ENCODE measurements at places on chromosomes 3 and 15.

- DNase-seq = no peak
Measured at GRCh38 chr3:66402596-66403290, 98.1 kb downstream of the LRIG1 start.

DNA sequence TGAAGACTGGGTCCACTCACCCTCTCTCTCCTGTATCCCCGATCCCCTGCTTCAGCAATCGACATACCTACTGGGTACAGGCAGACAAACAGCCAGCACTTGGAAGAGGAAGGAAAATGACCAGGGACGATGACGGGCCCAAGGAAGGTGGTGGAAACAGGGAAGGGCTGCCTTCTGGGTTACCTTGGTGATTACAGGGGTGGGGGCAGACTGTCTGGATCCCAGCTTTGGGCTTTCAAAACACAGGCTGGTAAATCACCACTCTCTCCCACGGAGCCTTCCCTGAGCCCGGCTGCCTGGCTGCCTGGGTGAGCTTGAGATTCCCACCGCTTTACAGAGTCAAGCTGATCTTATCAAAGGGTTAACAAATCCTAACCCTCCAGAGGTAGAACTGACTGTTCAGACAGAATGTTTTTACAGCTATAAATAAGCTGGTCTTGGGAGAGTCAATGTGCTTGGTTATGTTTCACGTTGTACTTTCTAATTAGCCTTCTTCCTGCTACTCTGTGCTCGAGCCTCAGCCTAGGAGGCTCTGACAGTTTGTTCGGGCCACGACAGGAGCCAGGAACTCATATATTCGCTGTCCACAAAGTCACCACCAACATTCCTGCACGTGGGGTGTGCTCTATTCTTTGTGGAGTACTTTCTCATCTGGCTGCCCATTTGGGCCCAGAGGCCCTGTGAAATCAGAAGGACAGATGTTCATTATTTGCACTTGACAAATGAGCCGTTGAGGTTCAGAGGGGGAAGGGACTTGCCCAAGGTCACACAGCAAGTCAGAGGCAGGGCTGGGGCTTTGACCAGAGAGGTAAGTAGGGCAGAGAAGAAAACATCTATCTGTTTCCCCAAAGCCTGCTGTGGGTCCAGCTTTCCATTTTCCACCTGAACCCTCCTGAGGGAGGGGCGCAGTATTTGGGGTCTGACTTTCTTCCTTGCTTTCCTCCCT is 63.5 kb downstream of the FEM1B start:
- no peak for DNase-seq

- DNase-seq = no peak
Measured at GRCh38 chr3:126257174-126257573, 76.8 kb upstream of the ALDH1L1 start.

DNA sequence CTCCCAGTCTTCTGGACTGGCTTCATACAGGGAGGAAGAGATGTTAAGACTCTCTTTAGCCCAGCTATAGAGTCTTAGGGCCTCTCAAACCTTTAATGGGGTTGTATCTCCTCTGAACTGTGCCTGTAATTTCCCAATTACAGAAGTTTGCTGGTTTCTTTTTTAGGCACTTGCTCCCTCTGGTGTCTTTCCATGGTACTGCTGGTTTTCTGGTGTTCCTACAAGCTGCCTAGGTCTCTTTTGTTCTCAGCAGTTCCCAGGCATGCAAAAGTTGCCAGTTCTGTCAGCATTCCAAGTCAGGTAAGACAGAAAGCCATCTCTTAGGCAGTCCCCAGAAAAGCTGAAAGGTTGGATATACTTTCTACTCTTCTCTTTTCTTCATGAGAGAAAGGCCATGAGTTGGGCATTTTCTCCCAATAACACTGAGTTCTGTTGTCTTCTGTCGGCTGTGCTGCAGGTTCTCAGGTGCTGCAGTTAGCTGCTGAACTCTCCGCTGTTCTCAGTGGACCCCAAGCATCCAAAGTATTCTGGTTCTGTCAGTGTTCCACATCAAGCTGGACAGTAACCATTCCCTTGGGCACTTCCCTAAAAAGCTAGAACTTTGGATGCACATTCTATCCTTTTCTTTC is 54.4 kb upstream of the EHHADH start:
- DNase-seq = peak; percentile 51

GRCh38 chr3:7038394-7038793 is 177.5 kb downstream of the GRM7 start:
- DNase-seq = no peak

DNA sequence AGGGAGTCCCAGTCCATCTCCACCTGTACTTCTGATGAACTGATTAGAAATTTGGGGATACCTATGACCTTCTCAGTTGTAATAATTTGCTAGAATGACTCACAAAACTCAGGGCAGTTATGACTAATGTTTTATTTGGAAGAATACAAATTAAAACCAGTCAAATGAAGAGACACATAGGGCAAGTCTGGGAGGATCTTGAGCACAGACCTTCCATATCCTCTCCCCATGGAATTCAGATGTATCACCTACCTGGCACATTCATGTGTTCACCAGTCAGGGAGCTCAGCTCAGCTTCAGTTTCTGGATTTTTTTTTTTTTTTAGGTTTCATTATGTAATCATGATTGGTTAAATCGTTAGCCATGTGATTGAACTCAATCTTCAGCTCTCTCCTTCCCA is 247.7 kb downstream of the VGLL3 start:
- DNase-seq = no peak

DNA sequence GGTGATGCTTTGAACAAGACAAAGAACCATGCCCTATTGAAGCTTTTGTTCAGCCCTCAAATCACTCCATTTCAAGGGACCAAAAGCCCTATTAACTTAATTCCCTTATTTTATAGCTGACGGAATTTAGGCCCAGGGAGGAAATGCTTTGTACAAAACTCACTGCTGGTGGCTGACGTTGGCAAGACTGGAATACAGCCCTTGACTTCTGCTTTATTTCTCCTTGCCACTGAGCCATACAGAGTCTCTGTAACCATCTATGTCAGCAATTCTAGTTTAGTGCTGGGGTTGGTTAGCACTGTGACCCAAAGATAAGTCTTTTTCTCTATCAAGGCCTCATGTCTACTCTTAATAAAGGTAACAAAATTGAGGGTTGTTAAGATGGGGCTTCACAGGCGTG is 316.1 kb upstream of the TPRG1 start:
- no peak for DNase-seq

GRCh38 chr15:70318594-70319465 is 221.1 kb upstream of the TLE3 start:
- no peak for DNase-seq

GRCh38 chr3:184815046-184815930 is 3.3 kb downstream of the VPS8 start:
- DNase-seq = no peak

DNA sequence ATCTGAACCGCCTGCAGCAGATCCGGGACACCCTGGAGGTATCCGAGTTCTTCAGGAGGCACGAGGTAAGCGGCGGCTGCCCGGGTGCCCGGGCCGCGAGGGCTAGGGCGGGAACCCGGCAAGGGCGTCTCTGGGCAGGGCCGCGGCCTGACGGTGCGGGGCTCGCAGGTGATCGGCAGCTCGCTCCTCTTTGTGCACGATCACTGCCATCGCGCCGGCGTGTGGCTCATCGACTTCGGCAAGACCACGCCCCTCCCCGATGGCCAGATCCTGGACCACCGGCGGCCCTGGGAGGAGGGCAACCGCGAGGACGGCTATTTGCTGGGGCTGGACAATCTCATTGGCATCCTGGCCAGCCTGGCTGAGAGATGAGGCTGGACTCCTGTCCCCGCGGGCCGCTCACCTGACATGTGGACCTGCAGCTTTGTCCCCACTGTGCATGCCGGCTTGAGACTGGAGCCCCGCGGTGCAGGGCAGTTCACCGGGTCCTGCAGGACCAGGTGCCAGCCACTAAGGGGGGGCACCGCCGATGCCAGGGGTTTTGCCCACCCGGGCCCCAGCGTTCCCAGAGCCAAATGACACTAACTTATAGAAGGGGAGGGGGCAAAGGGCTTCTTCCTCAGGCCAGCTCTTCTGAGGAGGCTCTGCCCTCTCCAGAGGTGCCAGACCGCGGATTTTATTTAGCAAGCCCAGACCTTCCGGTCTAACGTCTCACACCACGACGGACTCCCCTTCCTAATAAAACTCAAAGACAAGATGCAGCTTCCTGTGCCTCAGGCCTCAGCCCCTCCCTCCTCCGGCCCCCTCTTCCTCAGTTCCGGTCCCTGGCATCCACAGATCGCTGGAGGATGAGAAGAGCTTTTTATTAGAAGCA is 9.4 kb downstream of the ITPKA start:
- no peak for DNase-seq

DNA sequence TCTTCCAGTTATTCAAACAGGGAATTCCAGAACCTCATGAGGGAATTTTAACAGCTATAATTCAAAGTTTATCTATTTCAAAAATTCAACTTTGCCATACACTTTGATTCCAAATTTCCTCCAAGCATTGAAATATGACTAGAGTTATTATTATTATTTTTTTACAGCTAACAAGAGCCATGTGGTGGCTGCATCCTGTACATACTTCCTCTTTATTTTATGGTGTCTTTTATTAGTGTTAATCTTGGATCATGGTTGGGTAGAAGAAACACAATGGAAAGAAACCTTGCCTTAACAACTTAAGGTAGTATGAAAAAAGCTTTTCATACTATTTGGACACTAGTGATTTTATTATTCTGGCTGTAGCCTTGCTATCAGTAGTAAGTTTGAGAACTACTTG is 52.7 kb downstream of the TFG start:
- no peak for DNase-seq

DNA sequence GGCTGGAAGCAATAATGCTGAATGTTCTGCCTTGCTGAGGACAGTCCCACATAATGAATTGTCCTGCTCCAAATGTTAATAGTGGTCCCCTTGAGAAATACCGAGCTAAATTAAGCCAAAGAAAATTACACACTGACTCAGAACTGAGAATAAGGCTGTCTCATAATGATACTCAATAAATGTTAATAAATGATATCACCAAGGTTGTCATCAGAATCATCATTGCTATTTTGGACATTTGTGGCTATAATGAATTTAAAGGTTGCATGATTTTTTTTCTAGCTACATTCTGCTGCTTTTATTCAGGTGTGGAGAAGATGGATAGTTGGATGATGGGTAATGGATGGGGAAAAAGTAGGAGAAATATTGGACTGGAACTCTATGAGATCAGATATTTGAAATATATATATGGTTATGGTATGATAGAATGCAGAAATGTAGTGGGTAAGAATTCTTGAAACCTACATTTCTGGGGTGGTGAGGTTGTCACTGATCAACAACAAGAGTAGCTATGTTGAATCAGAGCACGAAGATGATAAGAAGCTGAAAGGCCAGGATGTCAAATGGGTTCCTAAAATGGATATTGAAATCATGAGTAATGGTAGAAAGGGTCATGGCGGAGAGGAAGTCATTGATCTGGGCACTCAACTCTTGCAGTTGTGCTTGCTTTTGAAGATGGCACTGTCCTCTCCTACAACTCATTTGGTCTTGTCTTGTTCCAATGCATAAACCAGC is 12.8 kb downstream of the CHST2 start:
- DNase-seq = no peak

DNA sequence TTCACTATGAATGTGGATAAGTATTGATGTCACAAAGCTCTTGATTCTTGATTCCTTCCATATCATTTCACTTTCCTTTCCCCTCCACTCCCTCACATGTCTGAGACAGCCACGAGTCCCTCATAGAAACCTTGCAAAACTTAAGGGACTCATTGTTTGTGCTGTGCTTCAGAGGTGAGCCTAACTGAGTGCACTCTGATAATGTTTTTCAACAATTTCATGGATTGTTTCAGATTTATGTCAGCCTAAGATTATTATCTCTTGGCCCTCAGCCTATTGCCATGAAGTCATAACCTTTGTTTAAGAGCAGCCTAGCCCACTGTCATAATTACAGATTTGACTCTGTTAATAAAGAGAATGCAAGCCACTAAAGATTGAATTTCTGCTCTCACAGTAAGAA is 363.6 kb downstream of the MECOM start:
- no peak for DNase-seq

GRCh38 chr3:7646851-7647250 is 785.9 kb downstream of the GRM7 start:
- no peak for DNase-seq

- DNase-seq = no peak
Measured at GRCh38 chr3:32003380-32003779, 21.8 kb downstream of the ZNF860 start.

DNA sequence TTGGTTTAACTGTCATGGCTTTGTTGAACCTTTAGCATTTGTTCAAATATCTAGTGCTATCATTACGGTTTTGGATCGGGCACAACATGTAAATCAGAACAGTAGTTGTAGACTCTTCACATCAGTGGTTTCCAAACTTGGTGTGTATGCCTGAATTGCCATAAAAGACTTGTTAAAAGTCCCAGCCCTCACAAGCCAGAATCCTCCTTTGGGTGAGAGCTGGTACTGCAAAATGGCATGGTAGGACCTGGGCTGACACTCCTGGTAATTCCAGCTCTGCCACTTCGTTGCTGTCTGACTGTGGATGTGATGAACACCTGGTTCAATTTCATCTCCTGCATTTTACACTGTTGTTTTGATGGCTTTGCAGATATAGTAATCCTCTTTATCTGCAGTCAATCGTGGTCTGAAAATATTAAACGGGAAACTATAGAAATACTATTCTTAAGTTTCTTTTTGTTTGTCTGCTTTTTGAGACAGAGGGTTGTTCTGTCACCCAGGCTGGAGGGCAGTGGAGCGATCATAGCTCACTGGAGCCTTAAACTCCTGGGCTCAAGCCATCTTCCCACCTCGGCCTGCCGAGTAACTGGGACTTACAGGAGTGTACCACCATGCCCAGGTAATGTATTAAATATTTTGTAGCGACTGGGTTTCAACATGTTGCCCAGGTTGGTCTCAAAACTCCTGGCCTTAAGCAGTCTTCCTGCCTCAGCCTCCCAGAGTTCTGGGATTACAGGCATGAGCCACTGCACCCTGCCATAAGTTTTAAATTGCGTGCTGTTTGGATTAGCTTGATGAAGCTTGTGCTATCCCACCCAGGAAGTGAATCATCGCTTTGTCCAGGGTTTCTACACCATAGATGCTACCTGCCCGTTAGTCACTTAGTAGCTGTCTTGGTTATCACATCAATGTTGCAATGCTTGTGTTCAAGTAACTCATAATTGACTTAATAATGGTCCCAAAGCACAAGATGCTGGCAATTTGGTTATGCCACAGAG is 61.6 kb downstream of the RAB7A start:
- no peak for DNase-seq

DNA sequence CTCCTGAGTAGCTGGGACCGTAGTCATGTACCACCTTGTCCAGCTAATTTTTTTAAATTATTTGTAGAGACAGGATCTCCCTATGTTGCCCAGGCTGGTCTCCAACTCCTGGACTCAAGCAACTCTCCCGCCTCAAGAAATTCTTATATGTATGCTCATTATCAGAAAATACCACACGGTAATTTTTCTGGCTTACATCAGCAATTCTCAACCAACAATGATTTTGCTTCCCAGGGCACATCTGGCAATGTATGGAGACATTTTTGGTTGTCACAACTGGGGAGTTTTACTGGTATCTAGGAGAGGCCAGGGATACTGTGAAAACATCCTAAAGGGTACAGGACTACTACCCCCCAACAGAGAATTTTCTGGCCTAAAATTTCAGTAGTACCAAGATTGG is 10.8 kb downstream of the SRP14 start:
- DNase-seq = no peak
